ENCODE measurements at places on chromosomes 4 and X. TPM values are rescaled to one million over a fixed set of nuclear protein-coding genes. Genes with fewer than 3 reads are reported as not detected.

ZBTB33 gene
- 11.4 TPM for total RNA-seq

F11 gene
- total RNA-seq: not detected

INPP4B gene
- 4.8 TPM for total RNA-seq

DDX53 gene
- not detected for total RNA-seq

VCX3A gene
- not detected for total RNA-seq

SPARCL1 gene
- not detected for total RNA-seq

CYBB gene
- total RNA-seq: 0.05 TPM

USP51 gene
- 0.54 TPM for total RNA-seq

TMPRSS11D gene
- total RNA-seq: not detected

NPY1R gene
- total RNA-seq: 0.19 TPM

TBL1X gene
- total RNA-seq: 13.3 TPM

SCML2 gene
- total RNA-seq: 7.2 TPM

ANKRD50 gene
- 4.9 TPM for total RNA-seq

Data from A549 treated with Mapracorat at 1 μM for 4 hours (cell line).